ENCODE measurements at places on chromosomes 12 and 14. TPM values are rescaled to one million over a fixed set of nuclear protein-coding genes. Genes with fewer than 3 reads are reported as not detected.

Gene TNS2
- 3.0 TPM for total RNA-seq

GRCh38 chr12:61538951-61539350, 721.3 kb upstream of the USP15 start:
- H3K4me1 ChIP-seq = no peaks in the 10 kb centered on the region
- H3K4me3 ChIP-seq = no peak overlapping the region
- H3K27ac ChIP-seq = no peak overlapping the region
- no peak for DNase-seq
- no peaks in the 10 kb centered on the region for H3K27me3 ChIP-seq
- H3K36me3 ChIP-seq = no peaks in the 10 kb centered on the region

DNA sequence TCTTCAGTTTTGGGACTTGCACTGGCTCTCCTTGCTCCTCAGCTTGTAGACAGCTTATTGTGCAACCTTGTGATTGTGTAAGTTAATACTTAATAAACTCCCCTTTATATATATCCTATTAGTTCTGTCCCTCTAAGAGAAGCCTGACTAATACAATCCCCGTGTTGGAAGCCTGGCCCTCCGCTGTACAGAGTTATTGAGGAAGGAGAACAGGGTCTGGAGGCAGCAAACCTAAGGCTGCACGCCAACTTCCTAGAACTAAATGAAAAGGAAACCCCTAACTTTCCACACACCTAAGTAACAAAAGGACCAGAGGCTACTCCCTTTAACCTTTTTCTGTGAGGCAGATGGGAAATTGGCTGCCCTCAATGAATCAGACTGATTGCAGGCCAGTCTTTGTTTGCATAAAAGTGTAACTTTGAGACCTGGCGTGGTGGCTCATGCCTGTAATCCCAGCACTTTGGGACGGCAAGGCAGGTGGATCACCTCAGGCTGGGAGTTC, 42.6 kb upstream of the LIMA1 start:
- DNase-seq = no peak
- no peaks in the 10 kb centered on the region for H3K36me3 ChIP-seq
- H3K4me1 ChIP-seq = no peaks in the 10 kb centered on the region
- H3K27ac ChIP-seq = no peak overlapping the region
- H3K27me3 ChIP-seq = no peaks in the 10 kb centered on the region

DNA sequence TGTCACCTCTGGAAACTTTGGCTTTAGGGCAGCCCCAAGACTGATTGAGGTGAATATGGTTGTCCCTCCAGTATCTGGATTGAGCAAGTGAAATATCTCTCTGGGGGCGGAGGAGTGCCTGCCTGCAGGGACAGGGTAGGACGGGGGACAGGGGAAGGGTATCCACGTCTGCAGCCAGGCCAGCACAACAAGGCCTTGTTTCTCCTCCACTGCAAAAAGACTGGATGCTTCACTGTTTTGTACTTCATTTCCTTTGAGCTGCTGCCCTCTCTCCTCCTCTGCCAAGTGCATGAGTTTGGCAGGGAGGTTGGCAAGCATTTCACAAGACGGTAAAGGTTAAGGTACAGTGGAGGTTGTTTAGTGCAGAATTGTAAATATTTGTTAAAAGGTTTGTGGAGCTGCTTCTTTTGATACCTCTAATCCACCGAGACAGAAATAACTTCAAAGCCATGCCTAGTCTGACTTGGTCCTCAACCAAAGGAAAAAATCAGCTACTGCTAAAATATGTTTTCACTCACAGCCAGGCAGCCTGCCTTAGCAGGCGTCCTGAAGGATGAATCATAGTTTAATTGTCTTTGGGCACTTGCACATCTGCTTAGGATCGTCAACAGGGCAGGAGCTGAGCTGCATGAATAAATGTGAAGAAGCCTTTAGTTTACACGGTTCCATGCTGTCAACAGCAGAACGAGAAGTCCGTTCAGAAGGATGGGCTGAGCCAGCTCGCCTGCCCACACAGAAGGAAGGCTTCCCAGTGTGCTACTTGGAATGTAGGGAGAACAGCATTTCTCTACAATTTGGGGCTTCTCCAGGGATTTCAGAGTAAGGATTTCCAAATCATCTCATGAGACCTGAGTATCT, 269.7 kb downstream of the TTC6 start:
- no peaks in the 10 kb centered on the region for H3K36me3 ChIP-seq
- no peak for DNase-seq
- no peaks in the 10 kb centered on the region for H3K27me3 ChIP-seq

DNA sequence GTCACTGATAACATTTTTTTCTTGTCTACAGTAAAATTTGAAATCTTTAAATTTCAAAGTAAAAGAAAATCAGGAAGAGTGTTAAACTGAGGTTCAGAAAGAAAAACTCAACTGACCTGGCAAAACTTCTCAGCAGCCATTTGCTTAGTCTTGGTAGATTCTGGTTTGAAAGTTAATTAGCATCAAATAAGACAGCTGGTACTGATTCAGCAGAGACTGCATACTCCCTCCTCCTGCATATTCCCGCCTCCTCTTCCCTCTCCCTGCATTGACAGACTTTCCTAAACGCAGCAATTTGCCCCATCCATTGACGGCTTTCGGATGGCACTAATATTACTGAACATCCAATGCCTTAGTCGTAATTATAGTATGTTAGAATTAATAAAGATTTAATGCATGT, 520.8 kb downstream of the FLRT2 start:
- H3K27ac ChIP-seq = no peak overlapping the region
- no peak for DNase-seq
- H3K4me3 ChIP-seq = no peak overlapping the region
- no peaks in the 10 kb centered on the region for H3K27me3 ChIP-seq

DNA sequence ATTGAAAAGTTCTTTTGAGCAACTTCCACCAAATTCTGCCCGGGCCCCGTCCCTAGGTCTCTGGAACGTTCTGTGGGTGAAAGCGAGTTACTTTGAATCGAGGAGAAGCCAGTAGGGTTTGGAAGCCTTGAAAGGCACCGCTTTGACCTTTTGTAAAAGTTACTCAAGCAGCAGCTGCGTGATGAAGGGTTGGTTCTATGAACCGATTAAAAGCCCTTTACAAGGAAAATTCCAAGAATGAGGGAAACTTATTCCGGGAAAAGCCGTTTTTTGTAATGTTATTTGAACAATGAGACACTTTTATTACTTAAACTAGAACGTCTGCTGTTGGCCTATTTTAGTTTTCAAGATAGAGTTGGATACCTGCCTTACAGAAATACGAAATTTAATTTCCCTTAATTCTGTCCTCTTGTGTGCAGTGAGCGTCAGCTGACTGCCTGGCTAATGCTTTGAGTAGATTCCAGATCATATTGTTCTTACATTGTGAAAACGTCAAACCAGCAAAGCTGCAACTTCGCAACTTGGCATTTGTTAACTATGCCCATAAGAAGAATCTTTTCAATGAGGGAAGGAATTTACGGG, 906 bp downstream of the LARP4 start:
- no peaks in the 10 kb centered on the region for H3K36me3 ChIP-seq
- no peaks in the 10 kb centered on the region for H3K27me3 ChIP-seq
- peak overlapping the region; percentile 91 for H3K4me3 ChIP-seq
- peak overlapping the region; percentile 65 for H3K27ac ChIP-seq

- no peak overlapping the region for H3K27ac ChIP-seq
- no peak for DNase-seq
- H3K27me3 ChIP-seq = no peaks in the 10 kb centered on the region
- H3K36me3 ChIP-seq = no peaks in the 10 kb centered on the region
- no peaks in the 10 kb centered on the region for H3K4me1 ChIP-seq
Observed at GRCh38 chr12:91937706-91938105, 207.9 kb downstream of the BTG1 start.

- no peak overlapping the region for H3K4me3 ChIP-seq
- DNase-seq = no peak
- no peak overlapping the region for H3K27ac ChIP-seq
- no peaks in the 10 kb centered on the region for H3K27me3 ChIP-seq
Observed at GRCh38 chr12:121849665-121850064, 9.0 kb downstream of the HPD start.
